Cerebellar nuclear complex (tissue), 1 donor: ENCODE measurements at places on chromosomes 2 and 18.

DNA sequence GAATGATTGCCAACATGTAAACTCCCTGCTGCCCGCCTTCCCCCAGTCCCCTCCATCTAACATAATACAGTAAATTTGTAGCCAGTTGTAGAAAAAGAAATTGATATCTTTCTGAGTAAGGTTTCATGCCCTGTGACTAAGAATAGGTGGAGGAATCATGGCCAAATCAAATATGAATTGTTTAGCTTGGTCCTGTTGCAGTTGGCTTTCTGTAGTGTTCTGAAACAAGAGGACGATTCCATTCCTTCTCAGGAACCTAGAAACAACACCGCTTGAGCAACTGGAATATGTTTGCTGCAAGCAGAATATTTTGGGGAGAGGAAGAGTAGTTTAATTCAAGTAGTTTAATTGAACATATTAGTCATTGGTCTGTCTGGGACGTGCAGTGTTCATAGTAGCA lies 7.0 kb upstream of the DRC1 start:
- no peak for DNase-seq

- no peak for DNase-seq
These were observed 802.6 kb downstream of the MBD2 start for GRCh38 chr18:53421869-53422268.

DNA sequence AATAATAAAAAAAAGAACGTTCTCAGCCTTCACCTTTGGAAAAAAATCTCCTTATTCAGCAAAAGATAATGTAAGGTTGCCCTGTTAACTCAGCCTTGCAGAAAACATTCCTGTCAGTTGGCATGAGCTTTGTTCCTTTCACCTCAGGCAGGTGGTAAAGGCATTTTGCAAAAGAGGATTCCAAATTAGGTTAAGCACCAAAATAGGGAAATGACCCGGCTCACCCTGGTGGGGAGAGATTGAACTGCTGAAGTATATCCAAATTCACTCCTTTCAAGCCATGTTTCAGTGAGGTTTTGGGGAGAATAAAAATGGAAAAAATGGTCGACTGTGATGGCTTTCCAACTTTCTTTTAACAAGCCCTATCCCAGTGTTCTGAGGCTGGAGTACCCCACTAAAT lies 1988.8 kb upstream of the PIK3C3 start:
- DNase-seq = no peak

- no peak for DNase-seq
These were observed 431.6 kb downstream of the MEIS1 start for GRCh38 chr2:66866331-66867062.

GRCh38 chr18:61222206-61222605 lies 111.0 kb upstream of the CDH20 start:
- DNase-seq = no peak
